Stimulated activated CD4-positive, alpha-beta T cell treated with anti-CD3 and anti-CD28 coated beads, Interleukin-1b, Interleukin-23, amount 100 ng/mL, for 48 hours (primary cell): ENCODE measurements at places on chromosomes 6 and 20.

DNA sequence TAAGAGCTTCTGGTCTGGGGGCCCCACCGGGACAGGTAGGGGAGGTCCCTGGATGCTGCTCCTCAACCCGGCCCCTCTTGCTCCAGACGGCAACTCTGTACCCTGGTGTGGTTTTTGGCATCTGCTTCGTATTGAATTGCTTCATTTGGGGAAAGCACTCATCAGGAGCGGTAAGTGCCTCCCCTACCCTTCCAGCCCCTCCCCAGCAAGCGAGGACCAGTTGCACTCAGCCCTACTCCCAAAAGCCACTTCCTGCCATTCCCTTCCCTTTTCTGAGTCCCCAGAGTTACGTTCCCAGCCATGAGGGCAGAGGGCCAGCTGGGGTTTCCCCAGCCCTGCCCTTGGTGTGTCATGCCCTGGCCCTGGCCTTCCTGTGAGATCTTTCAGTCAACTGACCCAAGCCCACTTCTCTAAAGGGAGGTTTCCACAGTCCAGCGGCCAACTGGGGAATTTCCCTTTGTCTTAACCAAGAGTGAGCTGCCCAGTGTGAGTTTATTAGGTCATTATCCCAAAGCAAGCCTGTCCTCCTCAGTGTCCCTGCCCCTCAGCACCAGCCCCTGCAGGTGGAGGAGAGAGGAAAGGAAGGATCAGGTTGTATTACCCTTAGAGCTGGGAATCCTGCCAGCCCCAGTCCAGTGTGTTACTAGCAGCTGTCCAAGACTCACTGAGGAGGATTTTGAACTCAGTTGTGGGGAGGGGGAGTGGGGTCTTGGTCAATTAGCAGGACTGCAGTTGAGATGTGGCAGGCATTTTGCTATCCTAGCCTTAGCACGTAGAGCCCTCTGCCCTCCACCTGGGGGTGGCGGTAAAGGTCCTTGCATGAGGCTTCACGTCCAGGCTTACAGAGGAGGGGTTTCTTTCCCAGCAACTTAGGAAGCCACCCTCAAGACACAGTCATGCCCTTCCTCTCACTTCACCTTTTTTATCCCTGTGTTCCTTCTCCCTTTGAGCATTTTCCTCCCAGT is 45.8 kb downstream of the TM9SF4 start:
- peak; percentile 16 for DNase-seq

DNA sequence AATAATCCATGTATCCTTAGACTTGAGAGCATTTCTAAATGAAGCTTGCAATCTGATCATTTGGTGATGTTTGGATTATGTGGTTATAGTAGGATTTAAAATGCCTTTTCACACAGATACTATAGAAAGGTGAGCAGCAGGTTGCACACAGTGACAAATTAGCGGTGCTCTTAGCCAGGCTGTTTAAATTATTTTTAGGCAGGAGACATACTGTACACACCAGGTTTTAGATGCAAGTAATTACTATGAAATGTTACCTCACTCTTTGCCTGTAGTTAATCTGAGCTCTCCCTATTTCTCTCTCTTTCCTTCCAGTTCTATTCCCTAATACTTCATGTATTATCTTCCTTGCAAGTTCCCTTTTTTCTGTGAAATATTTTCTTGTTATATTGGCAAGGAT is 191.7 kb downstream of the RIMS1 start:
- no peak for DNase-seq

DNA sequence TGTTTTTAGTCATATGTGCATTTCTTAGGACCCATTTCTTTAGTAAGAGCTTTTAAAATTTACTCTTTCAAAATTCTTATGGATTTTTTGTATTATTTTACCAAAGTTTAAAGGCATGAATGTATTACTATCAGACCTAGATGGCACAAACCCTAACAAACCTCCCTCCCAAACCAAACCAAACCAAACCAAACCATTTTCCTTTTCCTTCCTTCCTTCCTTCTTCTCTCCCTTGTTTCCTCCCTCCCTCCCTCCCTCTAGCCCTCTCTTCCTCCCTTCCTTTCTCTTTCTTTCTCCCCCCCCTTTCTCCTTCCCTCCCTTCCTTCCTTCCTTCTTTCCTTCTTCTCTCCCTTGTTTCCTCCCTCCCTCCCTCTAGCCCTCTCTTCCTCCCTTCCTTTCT is 1001.8 kb upstream of the CITED2 start:
- no peak for DNase-seq

- DNase-seq = peak; percentile 38
These were observed 27.5 kb downstream of the SERPINB9 start for GRCh38 chr6:2875359-2876191.

GRCh38 chr6:11731423-11731822 is 47.2 kb downstream of the ADTRP start:
- DNase-seq = no peak

- DNase-seq = peak; percentile 39
These were observed 309.3 kb downstream of the CLIC5 start for GRCh38 chr6:45706319-45706718.

GRCh38 chr6:126718600-126719327 is 378.8 kb downstream of the CENPW start:
- no peak for DNase-seq

DNA sequence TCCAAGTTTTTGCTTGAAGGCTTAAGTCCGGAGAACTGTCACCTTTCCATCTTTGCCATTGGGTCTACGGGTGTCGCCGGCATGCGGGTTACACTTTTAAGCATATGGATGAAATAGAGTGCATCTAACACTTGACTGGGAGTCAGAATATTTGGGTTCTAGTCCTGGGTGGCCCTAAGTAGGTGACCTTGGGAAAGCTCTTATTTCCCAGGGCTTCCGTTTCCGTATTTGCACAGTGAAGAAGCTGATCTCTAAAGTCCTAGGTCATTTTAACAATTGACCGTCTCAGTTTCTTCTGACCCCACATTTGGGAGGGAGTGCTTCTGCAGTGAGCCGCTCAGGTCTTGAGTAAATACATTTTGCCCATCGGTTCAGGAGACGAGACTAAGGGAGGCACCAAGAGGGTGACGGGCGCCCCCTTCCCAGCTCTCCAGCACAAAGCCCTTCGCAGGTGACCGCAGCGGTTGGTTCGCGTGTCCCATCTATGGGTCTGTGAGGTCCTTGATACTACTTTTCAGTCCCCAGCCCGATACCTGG is 651 bp upstream of the BLTP3A start:
- DNase-seq = peak; percentile 11

DNA sequence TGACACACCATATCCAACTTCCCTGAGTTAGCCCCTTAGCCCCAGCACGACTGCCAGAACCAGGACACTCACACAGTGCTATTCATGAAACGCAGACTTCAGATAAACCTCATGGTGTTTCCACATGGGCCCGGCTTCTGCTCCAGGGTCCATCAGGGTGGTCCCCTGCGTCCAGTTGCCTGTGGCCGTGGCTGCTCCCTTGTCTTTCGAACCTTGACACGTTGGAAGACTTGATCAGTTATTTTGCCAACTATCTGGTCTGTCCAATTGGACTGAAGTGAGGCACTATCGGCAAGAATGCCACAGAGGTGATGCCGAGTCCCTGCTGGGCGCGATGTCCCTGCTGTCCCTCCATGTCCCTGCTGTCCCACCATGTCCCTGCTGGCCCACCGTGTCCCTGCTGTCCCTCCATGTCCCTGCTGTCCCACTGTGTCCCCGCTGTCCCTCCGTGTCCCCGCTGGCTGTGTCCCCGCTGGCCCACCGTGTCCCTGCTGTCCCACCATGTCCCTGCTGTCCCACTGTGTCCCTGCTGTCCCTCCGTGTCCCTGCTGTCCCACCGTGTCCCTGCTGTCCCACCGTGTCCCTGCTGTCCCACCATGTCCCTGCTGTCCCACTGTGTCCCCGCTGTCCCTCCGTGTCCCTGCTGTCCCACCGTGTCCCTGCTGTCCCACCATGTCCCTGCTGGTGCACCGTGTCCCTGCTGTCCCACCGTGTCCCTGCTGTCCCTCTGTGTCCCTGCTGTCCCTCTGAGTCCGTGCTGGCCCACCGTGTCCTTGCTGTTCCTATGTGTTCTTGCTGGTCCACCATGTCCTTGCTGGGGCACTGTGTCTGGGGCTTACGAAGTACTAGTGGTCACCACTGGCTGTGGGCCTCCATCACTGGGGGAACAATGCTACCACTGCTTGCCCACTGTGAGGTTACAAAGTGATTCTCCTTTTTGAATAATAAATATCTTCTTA is 251.4 kb downstream of the DLL1 start:
- DNase-seq = no peak

GRCh38 chr20:57024849-57025248 is 241.6 kb downstream of the BMP7 start:
- DNase-seq = no peak
